ENCODE measurements at places on chromosomes 13 and 19. TPM values are rescaled to one million over a fixed set of nuclear protein-coding genes. Genes with fewer than 3 reads are reported as not detected.

- peaks cover 27% of the 10 kb centered on the region for H3K27me3 ChIP-seq
- H3K4me3 ChIP-seq: no peak overlapping the region
- no peak overlapping the region for H3K27ac ChIP-seq
- peaks cover 9% of the 10 kb centered on the region for H3K4me1 ChIP-seq
These were observed 10.2 kb upstream of the ONECUT3 start for GRCh38 chr19:1742989-1743696.

GRCh38 chr13:98930151-98930591, 47.7 kb downstream of the DOCK9 start:
- no peaks in the 10 kb centered on the region for H3K27me3 ChIP-seq
- H3K36me3 ChIP-seq: no peaks in the 10 kb centered on the region
- H3K27ac ChIP-seq: no peak overlapping the region
- H3K4me1 ChIP-seq: no peaks in the 10 kb centered on the region

DNA sequence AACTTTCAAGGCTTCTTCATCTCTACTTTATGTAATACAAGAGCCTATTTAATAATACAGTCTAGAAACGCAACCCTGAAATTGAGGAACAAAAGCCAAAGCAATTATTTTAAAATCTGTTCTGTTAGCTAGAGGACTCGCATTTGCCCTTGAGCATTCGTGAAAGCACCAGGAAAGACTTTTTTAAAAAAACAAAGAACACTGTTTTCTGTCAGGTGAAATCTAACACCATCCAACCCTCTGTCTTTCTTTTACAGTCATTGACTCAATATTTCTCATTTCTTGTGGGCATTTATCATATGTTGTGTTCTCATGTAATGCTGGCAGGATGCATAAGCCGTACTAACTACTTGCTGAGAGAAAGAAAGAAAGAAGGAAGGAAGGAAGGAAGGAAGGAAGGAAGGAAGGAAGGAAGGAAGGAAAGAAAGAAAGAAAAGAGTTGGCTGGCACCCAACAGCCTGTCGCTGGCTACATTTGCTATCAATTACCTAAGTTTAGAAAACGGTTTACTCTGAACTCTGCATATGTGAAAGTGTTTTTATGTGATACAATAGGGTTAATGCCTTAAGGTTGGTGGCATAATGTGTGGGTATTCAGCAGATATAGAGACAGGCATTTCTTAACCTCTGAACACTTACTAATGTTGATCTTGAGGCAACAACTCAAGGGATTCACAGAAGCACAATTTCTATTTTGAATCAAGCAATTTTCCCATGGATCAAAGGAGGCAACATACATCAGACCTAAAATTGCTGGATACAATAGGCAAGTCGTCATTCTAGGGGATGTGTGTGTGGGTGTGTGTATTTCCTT, 445.4 kb downstream of the DCT start:
- no peak overlapping the region for H3K27ac ChIP-seq
- H3K27me3 ChIP-seq: no peaks in the 10 kb centered on the region

The CDC42EP5 gene
- total RNA-seq: not detected

The FFAR3 gene
- not detected for total RNA-seq

The ZNF560 gene
- total RNA-seq: not detected
